ENCODE measurements at places on chromosomes 6 and 20. TPM values are rescaled to one million over a fixed set of nuclear protein-coding genes. Genes with fewer than 3 reads are reported as not detected.

GRCh38 chr6:124956018-124956417, 6.2 kb upstream of the RNF217 start:
- H3K27ac ChIP-seq: no peak overlapping the region
- H3K27me3 ChIP-seq: no peaks in the 10 kb centered on the region
- H3K4me3 ChIP-seq: no peak overlapping the region
- no peak for DNase-seq
- no peaks in the 10 kb centered on the region for H3K4me1 ChIP-seq

RAB44 gene
- 0.07 TPM for total RNA-seq

- H3K27me3 ChIP-seq: no peaks in the 10 kb centered on the region
- peaks cover 49% of the 10 kb centered on the region for H3K4me1 ChIP-seq
- H3K36me3 ChIP-seq: no peaks in the 10 kb centered on the region
- H3K27ac ChIP-seq: no peak overlapping the region
- no peak for DNase-seq
- no peak overlapping the region for H3K4me3 ChIP-seq
Observed at GRCh38 chr6:159013229-159013628, 13.2 kb upstream of the RSPH3 start.

DNA sequence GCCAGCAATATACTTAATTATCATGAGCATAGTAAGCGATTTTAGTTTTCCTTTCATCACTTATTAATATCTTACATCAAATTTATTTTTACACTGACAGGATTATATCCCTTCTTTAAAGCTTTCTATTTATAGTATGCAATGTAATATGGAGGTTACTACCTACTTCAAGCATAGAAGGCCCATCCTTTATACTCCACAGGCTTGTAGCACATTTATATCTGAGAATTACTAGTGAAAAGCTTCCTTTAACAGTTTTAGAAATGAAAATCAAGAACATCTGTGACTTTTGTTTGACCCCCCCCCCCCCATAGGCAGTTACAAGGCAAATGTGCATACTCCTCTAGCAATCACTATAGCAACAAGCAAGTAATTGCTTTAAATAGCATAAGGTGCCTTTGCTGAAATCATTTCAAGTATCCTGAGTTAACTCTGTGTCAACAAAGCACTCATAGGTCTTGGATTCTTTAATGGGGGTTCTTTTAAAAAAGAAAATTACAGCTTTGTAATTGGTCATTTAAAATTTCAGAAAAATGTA, 917.7 kb downstream of the PHF3 start:
- DNase-seq: no peak
- H3K36me3 ChIP-seq: no peaks in the 10 kb centered on the region
- H3K4me1 ChIP-seq: no peaks in the 10 kb centered on the region
- no peaks in the 10 kb centered on the region for H3K27me3 ChIP-seq

DNA sequence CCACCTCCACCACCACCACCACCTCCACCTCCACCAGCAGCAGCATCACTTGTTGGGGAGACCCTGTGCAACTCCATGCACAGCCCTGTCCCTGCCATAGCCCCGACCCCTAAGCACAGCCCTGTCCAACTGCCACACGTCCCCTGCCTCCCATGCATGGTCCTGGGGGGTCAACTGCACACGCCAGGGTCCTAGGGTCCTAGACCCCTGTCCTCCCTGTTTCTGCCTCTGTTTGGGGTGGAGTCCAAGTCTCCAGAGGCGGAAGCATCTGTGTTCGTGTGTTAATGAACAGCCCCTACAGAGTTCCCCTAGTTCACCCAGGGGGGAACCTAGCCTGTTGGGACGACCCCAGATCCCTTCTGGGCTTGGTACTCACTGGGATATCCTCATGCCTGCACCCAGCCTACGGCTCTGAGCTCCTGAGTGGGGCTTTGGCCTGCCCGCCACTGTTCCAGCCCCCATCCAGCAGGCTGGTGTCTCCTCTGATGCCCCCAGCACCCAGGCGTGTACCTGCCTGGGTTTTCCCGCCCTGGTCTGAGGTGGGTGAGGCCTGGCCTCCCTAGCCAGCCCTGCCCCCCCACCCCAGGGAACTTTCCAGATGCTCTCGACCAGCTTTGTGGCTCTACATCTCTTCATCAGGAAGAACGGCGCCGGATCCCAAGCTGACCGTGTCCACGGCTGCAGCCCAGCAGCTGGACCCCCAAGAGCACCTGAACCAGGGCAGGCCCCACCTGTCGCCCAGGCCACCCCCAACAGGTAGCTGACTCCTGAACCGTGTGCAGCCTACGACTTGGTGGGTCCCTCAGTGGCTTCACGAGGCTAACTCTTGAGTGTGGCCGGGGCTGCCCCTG, 2.5 kb upstream of the TNFRSF6B start:
- DNase-seq: no peak
- H3K27me3 ChIP-seq: no peaks in the 10 kb centered on the region
- H3K4me1 ChIP-seq: peaks cover 12% of the 10 kb centered on the region

GRCh38 chr6:118890997-118891790, 2.8 kb upstream of the ASF1A start:
- H3K4me3 ChIP-seq: peak overlapping the region; percentile 54
- no peaks in the 10 kb centered on the region for H3K27me3 ChIP-seq
- H3K36me3 ChIP-seq: peaks cover 10% of the 10 kb centered on the region

LRRC1 gene
- total RNA-seq: 3.6 TPM

- no peak for DNase-seq
- no peaks in the 10 kb centered on the region for H3K36me3 ChIP-seq
- H3K27me3 ChIP-seq: no peaks in the 10 kb centered on the region
- H3K4me1 ChIP-seq: no peaks in the 10 kb centered on the region
Observed at GRCh38 chr6:43847741-43848630, 78.0 kb downstream of the VEGFA start.

GRCh38 chr6:44594481-44594880, 207.0 kb downstream of the CDC5L start:
- H3K4me1 ChIP-seq: no peaks in the 10 kb centered on the region
- no peak overlapping the region for H3K27ac ChIP-seq
- H3K27me3 ChIP-seq: no peaks in the 10 kb centered on the region

GSTA2 gene
- total RNA-seq: not detected

CFB gene
- total RNA-seq: 1.4 TPM
